A375 (cell line): ENCODE measurements at places on chromosomes 3 and 15. TPM values are rescaled to one million over a fixed set of nuclear protein-coding genes. Genes with fewer than 3 reads are reported as not detected.

GOLGA8M gene
- total RNA-seq = 0.08 TPM in 1 of 2 replicates, not detected in the other

CRYGS gene
- total RNA-seq = 0.40 and 0.57 TPM in 2 replicates

C3orf49 gene
- total RNA-seq = not detected in 2 replicates

ADAMTS17 gene
- 5.2 and 6.0 TPM in 2 replicates for total RNA-seq

DUOX2 gene
- 0.08 TPM in 1 of 2 replicates, not detected in the other for total RNA-seq

CSNK1G1 gene
- 11.2 and 13.9 TPM in 2 replicates for total RNA-seq

RPL39L gene
- total RNA-seq = 57.7 and 58.9 TPM in 2 replicates

ADGRG7 gene
- total RNA-seq = not detected in 2 replicates

HGD gene
- 0.15 TPM in 1 of 2 replicates, not detected in the other for total RNA-seq

RAB6B gene
- 0.41 and 1.9 TPM in 2 replicates for total RNA-seq

SLMAP gene
- total RNA-seq = 44.6 and 51.2 TPM in 2 replicates

ALG1L2 gene
- 0.68 and 0.85 TPM in 2 replicates for total RNA-seq

CNTN6 gene
- total RNA-seq = 0.11 and 0.40 TPM in 2 replicates

ANP32A gene
- 126 and 146 TPM in 2 replicates for total RNA-seq

CADM2 gene
- total RNA-seq = 0.21 and 2.2 TPM in 2 replicates

SCG3 gene
- total RNA-seq = not detected in 2 replicates

BDH1 gene
- total RNA-seq = 16.7 and 22.8 TPM in 2 replicates

IL17RB gene
- not detected in 2 replicates for total RNA-seq

C3orf85 gene
- total RNA-seq = not detected in 2 replicates

ARL14 gene
- 0.24 and 0.30 TPM in 2 replicates for total RNA-seq

ERICH6 gene
- total RNA-seq = not detected in 2 replicates

ZNF662 gene
- not detected in 2 replicates for total RNA-seq

GOLGA8G gene
- 0.34 and 0.85 TPM in 2 replicates for total RNA-seq

MED12L gene
- total RNA-seq = 0.64 and 1.5 TPM in 2 replicates

AGTR1 gene
- 0.27 TPM in 1 of 2 replicates, not detected in the other for total RNA-seq

EPHA3 gene
- 25.6 and 29.2 TPM in 2 replicates for total RNA-seq

SIDT1 gene
- total RNA-seq = not detected in 2 replicates

NCK1 gene
- 20.3 and 20.7 TPM in 2 replicates for total RNA-seq

CERS3 gene
- not detected in 2 replicates for total RNA-seq

HRG gene
- not detected in 2 replicates for total RNA-seq

GOLGA8J gene
- total RNA-seq = 0.08 TPM in 1 of 2 replicates, not detected in the other

LRRC31 gene
- not detected in 2 replicates for total RNA-seq

COX17 gene
- total RNA-seq = 77.0 and 102 TPM in 2 replicates

ICE2 gene
- total RNA-seq = 23.5 and 24.1 TPM in 2 replicates

ITGB5 gene
- total RNA-seq = 257 and 271 TPM in 2 replicates

ACSBG1 gene
- 0.19 TPM in 1 of 2 replicates, not detected in the other for total RNA-seq

PPARG gene
- 56.1 and 63.7 TPM in 2 replicates for total RNA-seq

ACOX2 gene
- total RNA-seq = 25.9 and 28.7 TPM in 2 replicates

ACAD9 gene
- total RNA-seq = 37.2 and 41.0 TPM in 2 replicates

NR1D2 gene
- total RNA-seq = 36.7 and 46.0 TPM in 2 replicates

RBP2 gene
- total RNA-seq = not detected in 2 replicates

FGF7 gene
- 0.08 and 0.66 TPM in 2 replicates for total RNA-seq

TUSC7 gene
- total RNA-seq = not detected in 2 replicates
